ENCODE measurements at places on chromosomes 5 and 9.

DNA sequence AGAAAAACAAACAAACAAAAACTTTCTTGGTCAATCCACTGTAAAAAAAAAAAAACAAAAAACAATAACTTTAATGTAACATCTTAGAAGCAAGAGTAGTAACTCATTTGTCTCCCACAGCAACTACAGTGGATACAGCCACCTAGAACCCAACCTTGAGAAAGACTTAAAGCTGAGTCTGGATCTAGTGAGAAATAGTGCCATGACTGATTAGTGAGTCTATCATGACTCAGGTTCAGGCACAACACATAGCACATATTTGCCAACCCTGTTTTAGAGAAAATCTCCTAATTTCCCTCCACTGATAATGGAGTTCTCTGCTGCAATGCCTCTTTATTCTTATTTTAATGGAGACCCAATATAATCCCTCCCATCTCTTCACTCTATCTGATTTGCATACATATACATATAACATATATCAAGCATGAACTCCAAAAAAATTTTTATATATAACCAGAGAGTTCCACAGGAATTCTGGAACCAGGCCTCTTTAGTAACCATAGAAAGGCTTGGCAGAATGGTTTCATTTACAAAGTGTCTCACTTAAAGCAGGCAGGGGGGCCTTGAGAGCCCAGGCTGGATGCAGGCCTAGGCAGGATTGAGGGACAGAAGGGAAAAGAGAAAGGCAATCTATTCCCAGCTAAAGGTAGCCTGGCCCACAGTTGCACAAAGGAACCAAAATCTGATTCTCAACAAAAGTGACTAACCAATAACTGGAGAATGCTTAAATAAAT is 11.9 kb upstream of the NR4A3 start:
- no peak for DNase-seq

- no peak for DNase-seq
These were observed 435.5 kb downstream of the DTWD2 start for GRCh38 chr5:118552731-118553360.

DNA sequence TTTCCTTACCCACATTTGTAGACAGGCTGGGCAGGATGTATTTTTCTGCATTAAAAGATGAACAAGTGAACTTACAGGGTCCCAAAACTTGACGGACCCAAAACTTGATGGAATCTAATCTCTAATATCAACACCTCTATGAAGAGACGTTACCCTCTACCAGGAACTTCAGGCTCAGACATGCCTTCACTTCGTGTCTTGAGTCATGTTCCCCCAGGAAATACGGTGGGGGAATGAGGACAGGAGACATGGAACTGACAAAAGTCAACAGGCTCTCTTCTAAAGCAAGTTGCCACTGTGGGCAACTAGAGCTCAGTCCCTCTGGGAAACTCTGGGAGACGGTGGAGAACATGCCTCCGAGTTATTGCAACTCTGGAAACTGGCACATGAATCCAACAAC is 196.1 kb downstream of the PAPPA start:
- DNase-seq = no peak

DNA sequence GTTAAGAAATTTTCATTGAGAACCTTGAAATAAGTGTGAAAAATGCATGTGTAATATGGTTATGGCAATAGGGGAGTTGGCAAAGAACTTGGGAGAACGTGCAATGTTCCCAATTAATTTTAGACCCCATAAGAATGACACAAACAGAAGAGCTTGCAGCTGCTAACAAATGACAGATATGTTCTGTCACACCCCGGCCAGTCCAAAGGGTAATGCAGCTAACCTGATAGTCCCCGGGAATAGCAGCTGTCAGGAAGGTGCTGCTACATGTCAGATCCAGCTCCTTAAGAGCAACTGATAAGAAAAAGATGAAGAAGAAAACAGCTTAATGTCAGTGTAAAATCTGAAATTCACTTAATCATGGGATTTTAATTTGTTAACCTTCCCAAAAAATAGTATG is 30.4 kb downstream of the SEMA5A start:
- no peak for DNase-seq

DNA sequence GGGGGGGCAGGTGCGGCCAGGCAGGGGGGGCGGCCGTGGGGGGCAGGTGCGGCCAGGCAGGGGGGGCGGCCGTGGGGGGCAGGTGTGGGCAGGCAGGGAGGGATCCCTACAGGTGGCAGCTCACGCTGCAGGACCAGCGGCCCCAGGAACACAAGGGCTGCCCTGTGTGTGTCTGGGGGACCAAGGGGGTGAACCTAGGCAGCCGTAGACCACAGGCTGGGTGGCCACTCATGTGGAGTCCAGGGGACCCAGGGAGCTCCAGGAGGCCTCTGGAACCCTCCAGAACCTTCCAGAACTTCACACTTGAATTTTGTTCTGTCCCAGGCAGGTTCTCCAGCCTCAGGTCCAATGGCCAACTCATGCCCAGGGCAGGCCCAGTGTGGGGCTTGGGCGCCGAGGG is 51.6 kb upstream of the EGFL7 start:
- no peak for DNase-seq

DNA sequence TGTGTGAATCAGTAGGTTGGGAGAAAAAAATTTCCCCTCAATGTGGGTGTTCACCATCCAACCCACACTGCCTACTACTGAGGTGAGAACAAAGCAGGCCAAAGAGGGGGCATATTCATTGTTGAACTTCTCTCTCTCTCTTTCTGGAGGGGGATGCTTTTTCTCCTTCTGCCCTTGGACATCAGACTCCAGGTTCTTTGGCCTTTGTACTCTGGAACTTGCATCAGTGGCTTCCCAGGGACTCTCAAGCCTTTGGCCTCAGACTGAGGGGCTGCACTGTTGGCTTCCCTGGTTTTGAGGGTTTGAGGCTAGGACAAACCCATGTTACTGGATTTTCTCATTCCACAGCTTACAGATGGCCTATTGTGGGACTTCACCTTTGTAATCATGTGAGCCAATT is 417.2 kb downstream of the ELAVL2 start:
- no peak for DNase-seq

- no peak for DNase-seq
These were observed 114.2 kb downstream of the OLFM1 start for GRCh38 chr9:135201711-135202110.

DNA sequence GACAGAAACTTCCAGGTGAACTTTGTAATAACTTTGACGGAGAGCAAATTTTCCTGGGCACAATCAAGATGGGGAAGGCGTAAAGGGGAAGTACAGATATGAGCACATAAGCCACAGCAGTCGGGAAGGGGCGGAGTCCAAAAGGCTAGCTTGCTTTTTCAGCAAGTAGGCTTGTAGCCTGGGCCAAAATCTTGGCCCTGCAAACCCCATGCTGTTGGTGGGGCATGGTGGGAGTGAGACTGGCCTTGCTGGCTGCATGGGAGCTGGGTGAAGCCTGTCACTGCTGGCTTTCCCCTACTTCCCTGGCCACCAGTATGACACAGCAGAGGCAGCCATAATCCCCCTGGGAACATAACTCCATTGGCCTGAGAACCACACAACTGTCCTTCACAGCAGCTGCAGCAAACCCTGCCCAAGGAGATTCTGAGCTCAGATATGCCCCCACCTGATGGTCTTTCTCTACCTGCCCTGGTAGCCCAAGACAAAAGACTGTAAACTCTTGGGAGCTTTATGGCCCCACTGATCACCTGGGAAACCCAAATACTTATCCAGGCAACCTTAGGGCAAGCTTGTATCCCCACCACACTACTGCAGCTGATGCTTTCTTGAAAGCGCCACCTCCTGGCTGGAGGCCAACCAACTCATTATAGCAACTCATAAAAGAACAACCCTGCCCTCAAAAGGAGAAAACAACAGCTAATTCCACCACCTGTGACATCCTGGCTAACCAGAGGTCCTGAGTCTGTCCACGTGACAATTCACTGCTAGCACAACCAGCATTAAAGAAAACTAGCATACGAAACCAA is 24.0 kb downstream of the DCTN4 start:
- peak; percentile 46 for DNase-seq

DNA sequence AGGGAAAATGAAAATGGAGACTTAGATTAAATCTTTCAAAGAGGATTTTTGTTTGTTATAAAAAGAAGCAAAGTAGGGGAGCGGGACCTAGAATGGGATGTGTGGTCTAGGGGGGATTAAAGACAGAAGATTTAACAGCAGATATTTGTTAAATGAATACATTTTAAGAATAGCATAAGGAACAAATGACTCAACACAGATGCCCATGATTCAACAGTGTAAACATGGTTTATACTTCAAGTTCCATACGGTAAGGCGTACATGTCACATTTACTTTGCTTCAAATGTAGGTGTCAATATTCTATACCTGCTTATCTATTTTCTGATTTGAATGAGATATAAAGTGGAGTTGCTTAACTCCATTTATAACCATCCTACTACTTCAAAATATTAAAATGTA is 1.5 kb downstream of the TICAM2 start:
- DNase-seq = no peak

GRCh38 chr5:1183424-1184162 is 17.8 kb upstream of the SLC6A19 start:
- DNase-seq = no peak

GRCh38 chr5:52685566-52685965 is 102.2 kb upstream of the ITGA1 start:
- no peak for DNase-seq

Data from stimulated activated CD8-positive, alpha-beta memory T cell treated with anti-CD3 and anti-CD28 coated beads, Interleukin-4, amount 100 ng/mL, for 48 hours (primary cell).